DMS79 (cell line): ENCODE measurements at places on chromosomes 12 and 14.
A peak's percentile ranks its signal among the peaks of the same experiment; 100 is the strongest.

DNA sequence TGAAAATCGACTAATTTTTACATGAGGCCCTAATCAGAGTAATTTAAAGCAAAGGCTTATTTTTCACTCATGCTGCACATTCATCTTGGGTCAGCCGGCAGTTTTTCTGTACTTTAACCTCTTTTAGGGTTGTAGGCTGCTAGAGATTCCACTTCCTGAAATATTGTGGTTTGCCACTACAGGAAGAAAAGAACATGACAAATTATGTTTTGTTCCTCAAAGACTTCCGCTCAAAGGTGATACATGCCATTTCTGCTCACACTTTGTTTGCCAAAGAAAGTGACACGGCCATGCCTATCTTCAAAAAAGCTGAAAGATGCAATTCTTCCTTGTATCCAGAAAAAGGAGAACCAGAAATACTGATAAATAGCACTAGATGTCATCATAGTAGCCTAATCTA lies 183.4 kb upstream of the PPFIA2 start:
- no peak for DNase-seq

DNA sequence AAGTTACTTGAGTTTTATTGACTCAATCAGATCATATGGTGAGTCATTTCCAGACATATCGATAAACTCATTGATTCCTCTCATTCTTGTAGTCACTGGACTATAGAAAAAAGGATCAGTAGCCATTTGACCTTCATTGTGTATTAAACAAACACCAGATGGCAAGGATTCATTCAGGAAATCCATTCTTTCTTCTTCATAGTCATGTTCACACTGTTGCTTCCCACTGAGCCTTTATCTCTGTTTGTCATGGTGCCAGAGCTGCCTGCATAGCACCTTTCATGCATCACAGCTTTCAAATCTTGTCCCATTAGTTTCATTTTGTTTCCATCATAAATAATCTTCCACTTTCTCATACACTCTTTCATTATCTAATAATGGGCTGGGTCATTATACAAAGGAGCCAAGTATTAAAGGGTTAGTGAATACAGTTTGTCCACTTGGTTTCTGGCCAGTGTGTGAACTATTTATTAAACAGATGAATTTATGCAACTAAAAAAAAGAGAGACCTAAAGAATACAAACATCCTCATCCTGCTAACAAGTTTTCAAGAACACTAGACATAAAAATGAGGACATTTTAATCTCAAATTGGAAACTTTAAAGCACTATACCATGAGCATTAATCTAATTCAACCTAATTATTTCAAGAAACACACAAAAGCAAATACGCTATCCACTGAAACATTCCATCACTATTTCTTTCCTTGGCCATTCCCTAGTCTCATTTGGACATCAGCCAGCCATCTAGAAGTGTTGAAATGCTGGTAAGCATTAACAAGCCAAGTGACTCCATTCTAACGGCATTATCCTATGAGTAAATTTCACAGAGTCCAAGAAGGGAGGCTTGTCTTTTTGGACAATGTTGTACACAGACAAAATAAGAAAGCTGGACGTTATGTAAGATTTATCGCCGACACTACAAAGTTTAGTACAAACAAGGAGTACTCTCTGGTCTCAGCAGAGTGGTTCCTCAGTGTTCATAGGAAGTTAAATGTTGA lies 476.5 kb downstream of the FOXG1 start:
- peak; percentile 7 for DNase-seq

- no peak for DNase-seq
Measured at GRCh38 chr12:48022676-48023385, 18.6 kb upstream of the COL2A1 start.

DNA sequence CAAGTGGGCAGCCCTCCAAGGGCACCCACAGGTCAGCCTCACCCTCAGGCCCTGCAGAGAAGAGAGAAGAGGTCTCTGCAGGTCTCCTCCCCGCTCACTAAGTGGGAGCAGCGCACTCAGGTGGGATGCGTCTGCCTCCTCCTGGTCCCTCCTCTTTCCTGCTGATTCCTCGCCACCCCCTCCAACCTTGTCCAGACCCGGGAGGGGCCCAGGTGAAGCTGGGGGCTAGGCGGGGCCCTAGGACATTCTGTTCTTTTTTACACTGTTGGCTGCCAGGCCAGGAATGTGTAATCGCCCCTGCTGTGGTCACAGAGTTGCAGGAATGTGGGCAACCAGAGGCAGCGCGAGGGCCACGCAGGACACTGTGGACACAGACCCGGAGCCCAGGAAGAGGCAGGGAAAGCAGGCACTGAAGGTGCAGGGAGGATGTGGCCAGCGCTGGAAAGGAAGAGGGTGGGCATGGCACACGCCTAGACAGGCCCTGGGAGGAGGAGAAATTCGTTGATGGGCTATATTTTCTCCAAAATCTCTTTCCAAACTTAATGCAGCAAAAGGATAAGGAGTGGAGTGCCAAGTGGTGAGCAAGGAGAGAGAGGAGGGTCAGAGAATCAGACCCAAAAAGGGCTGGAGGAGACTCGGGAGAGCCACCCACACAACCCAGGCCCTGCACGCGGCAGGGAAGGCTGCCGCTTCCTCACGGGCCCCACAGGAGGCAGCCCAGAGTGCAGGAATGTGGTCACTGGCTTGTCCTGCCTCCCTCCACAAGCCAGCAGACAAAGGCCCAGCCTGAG lies 911 bp upstream of the SCNN1A start:
- DNase-seq, result no peak

GRCh38 chr14:22769369-22769768 lies 2.9 kb downstream of the OXA1L start:
- DNase-seq, result no peak

DNA sequence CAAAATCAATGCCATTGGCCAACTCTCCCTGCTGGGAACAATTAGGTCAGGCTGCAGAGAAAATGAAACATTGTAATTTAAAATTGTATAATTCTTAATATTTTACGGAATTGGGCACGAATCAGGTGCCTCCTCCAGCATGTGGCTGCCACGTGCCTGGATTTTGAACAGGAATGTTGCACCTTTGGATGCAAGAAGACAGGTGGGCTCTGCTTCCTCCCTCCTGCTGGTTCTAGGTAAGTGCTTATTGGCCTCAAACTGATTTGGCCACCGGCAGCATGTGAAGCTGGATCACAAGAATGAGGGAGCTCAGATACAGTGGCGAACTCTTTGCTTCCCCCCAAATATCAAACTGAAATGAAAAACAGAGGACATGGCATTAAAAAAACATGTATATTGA lies 1559.9 kb upstream of the FLRT2 start:
- no peak for DNase-seq

GRCh38 chr14:61469781-61470180 lies 148.4 kb downstream of the PRKCH start:
- DNase-seq, result no peak

DNA sequence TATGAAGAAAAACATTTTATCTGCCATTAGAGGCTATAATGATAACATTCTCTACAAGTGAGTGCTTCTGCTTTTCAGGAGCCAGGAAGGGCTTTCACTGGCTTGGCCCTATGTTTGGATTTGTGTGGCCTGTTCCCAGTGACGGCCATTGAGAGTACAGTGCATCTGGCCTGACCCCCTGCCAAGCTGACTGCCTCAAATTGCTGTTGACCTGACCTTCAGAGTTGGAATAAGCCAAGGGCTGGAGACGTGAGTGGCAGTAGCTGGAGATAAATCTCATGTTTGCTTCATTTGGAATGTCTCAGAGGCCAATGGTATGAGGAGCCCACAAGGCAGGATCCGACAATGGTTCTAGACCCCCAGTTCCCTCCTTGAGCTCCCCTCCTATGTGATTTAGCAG lies 28.3 kb upstream of the PLEKHG7 start:
- DNase-seq, result no peak

- DNase-seq, result no peak
Measured at GRCh38 chr12:76180401-76181277, 96.2 kb upstream of the NAP1L1 start.

DNA sequence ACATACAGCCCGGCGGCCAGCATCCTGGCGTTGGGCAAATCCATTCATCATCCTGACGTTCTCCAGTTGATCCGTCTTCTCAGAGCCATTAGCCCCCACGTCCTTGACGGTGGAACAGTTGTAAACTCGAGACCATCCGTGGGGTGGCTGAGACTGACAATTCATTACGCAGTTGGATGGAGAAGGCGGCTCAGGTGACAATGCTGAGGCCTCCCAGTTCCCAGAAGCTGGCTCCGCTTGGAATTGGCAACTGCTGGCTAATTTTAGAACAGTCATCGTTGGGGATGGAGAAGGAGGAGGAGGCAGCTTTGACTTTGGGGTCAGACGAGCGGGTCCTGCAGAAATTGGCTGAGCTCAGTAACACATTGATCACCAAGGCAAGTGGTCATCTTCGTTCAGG lies 186.5 kb downstream of the PHETA1 start:
- DNase-seq, result no peak

DNA sequence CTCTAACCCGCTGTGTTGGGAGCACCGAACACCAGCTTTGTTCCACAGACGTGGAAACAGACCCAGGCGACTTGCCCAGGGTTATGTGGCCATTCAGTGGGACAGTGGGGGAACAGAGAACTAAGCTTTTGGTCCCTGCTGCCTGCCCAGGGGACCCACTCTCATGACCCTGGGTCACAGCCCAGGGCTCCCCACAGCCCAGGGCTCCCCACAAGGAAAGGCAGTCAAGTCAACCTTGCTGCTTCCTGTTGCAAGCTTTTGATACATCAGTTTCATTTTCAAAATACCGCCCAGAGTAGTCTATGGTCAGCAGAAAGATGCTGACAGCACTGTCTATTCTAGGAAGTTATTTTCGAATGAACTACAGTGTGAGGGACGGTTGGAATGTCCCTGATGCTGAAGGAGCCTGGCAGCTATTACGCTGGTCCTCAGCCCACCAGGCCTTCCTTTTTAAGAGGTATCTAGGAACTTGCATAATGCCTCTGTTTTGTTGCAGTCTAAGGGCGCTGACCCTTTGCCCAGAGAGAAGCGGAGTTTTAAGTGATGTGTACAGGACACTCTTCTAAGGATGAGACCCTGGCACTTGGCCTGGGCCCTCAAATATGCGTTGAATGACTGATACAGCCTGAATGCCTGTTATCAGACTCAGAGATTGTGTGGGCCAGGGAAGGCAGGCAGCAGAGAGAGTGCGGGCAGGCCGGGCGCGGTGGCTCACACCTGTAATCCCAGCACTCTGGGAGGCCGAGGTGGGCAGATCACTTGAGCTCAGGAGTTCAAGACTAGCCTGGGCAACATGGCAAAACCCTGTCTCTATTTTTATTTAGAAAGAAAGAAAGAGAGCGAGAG lies 12.6 kb upstream of the TTC7B start:
- no peak for DNase-seq

GRCh38 chr14:68516342-68516741 lies 276.5 kb downstream of the ZFP36L1 start:
- no peak for DNase-seq

DNA sequence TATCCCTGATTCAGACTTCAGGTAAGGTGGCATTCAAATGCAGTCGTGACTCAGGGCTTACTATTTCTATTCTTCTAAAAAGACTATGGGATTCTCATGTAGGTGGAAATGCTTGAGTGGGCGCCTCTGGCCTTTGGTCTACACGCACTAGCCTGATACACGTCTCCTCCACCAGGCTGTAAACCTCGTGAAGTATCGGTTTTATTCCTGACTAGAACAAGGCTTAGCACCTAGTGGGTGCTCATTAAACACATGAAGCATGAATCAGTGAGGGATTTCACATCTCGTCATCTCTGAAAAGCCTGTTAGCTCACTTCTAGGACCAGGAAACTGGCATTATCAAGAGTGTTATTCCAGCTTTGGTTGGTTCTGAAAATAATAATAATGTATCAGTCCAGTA lies 17.7 kb upstream of the HNF1A start:
- DNase-seq, result no peak

DNA sequence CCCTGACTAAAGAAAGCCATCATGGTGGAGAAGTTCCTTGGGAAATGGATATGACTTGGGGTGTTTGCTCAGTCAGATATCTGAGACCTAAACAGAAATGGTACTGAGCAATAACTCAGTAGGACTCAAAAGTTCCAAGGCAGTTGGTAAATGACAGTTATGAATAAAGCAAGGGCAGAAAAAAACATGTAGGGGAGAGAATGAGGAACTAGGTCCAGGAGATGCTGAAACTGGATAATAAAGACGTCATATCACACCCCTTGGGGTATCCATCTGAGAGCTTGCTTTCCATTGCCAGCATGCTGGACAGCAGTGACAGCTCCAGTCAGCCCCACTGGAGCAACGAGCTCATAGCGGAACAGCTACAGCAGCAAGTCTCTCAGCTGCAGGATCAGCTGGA lies 37.5 kb downstream of the RPGRIP1 start:
- DNase-seq, result no peak

- peak; percentile 37 for DNase-seq
Measured at GRCh38 chr14:85533861-85534291, 3.9 kb downstream of the FLRT2 start.

- DNase-seq, result no peak
Measured at GRCh38 chr14:97581016-97581415, 783.8 kb downstream of the VRK1 start.

DNA sequence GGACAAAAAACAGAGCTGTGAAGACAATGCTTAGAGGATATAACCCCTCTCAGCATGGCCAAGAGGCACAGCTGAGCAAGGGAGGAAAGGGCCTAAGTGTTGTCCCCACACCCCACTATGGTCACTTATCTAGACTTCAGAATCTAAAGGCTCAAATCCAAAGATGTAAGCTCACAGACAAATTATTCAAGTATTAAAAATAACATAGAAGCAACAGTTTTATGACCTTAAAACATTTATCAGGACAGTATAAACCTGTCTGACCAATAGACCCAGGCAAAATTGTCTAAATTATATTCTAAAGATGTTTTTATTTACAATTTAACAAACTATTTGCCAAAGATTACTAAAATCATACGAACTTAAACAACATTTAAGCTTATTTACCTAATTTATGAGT lies 28.1 kb upstream of the PRICKLE1 start:
- DNase-seq, result no peak

- no peak for DNase-seq
Measured at GRCh38 chr14:88710709-88711108, 82.0 kb downstream of the EML5 start.

- no peak for DNase-seq
Measured at GRCh38 chr12:27672051-27672450, 24.2 kb upstream of the REP15 start.

GRCh38 chr12:69415471-69416275 lies 54.5 kb upstream of the FRS2 start:
- peak; percentile 2 for DNase-seq

DNA sequence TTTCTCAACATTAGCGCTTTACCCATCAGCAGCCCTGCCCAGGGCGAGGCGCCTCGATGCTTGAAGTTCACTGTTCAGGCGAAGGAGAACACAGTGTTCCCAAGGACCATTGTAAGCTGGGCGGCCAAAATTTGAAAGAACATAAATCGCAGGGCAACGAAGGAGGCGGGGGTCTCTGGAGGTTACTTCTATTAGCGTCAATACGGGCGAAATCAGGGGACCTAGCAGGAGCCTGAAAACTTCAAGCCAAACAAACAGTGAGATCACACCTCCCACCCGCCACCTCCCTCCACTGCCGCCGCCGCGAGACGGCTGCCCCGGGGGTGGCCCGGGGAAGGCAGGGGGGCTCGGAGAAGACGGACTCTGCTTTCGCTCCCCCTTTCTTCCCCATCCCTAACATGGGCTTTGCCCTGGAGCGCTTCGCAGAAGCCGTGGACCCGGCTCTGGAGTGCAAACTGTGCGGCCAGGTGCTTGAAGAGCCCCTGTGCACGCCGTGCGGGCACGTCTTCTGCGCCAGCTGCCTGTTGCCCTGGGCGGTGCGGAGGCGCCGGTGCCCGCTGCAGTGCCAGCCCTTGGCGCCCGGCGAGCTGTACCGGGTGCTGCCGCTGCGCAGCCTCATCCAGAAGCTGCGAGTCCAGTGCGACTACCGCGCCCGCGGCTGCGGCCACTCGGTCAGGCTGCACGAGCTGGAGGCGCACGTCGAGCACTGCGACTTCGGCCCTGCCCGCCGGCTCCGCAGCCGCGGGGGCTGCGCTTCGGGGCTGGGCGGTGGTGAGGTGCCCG lies at the start of gene PDZRN4:
PDZRN4 (plus strand) TSS at position 263 of the 783 bp plus-strand sequence.
- no peak for DNase-seq
